ENCODE measurements at places on chromosomes 11 and 22.

DNA sequence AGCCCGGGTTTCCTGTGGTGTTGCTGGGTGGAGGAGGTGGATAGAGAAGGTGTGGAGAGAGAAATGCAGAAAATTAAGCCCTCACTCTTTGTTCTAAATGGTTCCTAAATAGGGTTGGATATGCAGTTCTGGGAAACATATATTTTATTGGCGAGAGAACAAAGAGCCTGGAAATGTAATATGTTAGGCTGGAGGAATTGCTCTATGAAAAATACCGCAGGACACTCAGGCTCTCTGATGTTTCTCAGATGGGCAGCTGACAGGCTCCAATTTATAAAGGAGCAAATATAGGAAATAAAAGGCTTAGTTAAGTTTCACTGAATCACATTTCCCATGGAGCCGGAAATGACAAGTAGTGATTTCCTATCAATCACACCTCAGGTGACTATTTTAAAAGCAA, 428.0 kb downstream of the TMEM135 start:
- peak; percentile 79 for DNase-seq

DNA sequence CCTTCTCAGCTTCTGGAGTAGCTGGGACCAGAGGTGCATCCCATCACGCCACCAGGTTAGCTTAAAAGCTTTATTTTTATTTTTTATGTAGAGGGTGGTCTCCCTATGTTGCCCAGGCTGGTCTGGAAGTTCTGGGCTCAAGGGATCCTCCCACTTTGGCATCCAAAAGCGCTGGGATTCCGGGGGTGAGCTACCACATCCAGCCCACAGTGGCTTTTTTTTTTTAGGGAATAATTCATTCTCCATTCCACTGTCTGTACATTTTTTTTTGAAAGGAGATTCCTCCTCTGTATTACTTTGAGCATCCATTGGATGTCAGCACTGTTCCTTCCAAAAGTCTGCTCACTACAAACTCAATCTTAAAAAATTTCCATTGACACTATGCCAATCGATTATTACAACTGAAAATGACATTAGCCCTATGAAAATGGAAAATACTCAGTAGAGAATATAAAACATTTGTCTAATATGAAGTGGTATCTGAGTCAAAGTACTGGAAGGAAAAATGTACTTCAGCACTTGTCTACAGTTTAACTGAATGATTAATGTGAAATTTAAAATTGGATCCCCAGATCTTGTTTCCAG, 1.3 kb upstream of the LPXN start:
- peak; percentile 90 for DNase-seq

DNA sequence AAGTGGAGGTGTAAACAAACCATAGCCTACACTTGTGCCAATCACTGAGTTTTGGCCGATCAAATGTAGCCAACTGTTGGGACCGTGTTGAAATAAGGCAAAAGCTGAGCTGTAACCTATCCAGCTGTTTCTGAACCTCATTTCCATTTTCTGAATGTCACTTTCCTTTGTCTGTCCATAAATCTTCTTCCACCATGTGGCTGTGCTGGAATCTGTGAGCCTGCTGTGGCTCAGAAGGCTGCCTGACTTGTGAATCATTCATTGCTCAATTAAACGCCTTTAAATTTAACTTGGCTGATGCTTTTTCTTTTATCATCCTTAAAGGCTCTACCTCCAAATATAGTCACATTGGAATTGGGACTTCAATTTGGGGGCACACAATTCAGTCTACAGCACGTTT, 203.1 kb upstream of the MPPED2 start:
- DNase-seq = no peak

GRCh38 chr11:45079943-45080719, 66.3 kb upstream of the PRDM11 start:
- peak; percentile 71 for DNase-seq

DNA sequence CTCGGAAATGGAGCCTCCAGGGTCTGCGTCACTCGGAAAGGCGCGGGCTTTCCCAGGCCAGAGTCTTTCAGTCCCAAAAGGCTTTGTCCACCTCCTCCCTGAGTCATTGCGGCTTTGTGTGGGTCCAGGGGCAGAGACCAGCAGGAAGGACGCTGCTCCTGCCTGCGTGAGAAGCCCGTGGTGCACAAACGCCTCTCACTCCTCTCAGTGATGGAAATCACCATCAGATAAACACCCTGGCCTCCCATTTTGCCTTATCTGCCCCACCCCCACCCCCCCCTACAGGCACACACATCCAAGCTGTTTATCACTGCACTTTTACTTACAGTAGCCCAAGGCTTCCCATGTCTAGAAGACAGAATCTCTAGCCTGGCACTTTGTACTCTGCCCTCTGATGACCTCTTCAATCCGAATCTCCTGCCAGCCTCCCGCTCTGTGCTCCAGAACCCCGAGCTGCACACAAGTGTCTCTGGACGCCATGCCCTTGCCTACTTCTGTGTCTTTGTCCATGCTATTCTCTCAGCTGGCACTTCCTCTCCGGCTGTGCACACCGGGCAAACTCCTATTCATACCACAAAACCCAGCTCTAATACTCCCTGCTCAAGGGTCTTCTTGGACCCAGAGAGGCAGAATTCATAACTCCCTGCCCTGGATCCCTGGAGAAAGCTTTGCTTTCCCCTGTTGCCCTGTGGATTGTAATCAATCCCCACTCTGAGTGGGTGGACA, 954.6 kb downstream of the TBC1D22A start:
- no peak for DNase-seq

GRCh38 chr11:24734742-24735237, 237.9 kb downstream of the LUZP2 start:
- no peak for DNase-seq

Data from muscle of leg (tissue), 16 donors.